Lower lobe of right lung (tissue), 2 donors: ENCODE measurements at places on chromosomes 2 and 18. TPM values are rescaled to one million over a fixed set of nuclear protein-coding genes. Genes with fewer than 3 reads are reported as not detected.

- no peak for DNase-seq
Measured at GRCh38 chr2:190186238-190186637, 123.7 kb upstream of the MSTN start.

GRCh38 chr18:59459369-59460071 lies 100.5 kb upstream of the LMAN1 start:
- DNase-seq: no peak

DNA sequence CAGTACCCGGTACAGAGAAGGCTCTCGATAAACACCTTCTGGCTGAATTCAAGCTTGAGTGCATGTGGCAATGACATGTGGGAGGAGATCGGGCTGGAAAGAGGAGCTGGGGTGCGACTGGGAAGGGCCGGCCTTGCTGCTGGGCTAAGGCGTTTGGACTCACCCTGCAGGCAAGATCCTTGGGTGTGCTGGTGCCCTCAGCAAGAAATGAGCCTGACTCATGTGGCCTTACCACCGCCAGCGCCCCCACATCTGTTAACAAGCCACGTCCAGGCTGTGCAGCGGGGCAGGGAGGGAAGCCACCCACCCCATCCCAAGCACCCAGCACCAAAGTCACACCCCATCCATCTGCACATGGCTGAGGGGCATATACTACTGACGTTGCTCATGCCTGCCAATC lies 1.3 kb downstream of the HS1BP3 start:
- DNase-seq: peak; percentile 51

- DNase-seq: no peak
Measured at GRCh38 chr2:224946895-224947294, 95.4 kb downstream of the DOCK10 start.

GRCh38 chr18:22667616-22668422 lies 250.1 kb upstream of the CTAGE1 start:
- DNase-seq: no peak

- no peak for DNase-seq
Measured at GRCh38 chr2:27408601-27409320, 630 bp downstream of the PPM1G start.

DNA sequence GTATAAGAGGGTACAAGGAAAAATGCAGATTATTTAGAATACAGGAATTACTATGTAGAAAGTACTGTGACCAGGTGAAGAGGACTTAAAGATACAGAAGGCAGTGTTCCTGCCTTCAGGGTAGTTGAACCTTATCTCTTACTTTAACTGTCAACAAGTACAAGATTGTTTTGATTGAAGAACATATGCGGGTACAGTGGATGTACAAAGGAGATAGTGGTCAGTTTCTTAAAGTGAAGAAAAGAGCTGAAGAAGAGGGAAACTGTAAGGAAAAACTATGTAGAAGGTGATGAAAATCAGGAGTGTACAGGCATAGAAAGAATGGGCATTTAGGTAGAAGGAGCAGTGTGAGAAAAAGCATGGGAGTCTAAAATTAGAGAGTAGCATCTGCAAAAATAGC lies 2.2 kb downstream of the RALBP1 start:
- DNase-seq: no peak

GRCh38 chr18:58579561-58580047 lies 49.3 kb downstream of the ALPK2 start:
- DNase-seq: no peak

DNA sequence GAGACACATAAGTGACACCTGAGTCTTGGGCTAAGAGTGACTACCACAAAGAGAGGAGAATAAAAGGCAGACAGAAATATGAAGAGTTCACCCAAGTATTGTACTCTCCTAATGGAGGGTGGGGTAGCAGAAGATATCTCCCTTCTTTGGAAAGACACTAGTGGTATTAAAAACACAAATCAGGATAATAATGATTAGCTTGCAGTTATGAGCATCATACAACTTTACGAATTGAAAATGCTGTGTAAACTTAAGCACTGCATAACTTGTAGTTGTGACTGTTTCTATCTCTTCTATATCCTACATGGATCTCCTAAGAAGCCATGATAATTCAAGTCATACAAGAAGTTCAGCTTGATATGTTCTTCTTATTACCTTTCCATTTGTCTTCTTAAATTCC lies 38.1 kb upstream of the CDH20 start:
- no peak for DNase-seq

- DNase-seq: no peak
Measured at GRCh38 chr2:199989822-199990221, 34.4 kb downstream of the MAIP1 start.

DNA sequence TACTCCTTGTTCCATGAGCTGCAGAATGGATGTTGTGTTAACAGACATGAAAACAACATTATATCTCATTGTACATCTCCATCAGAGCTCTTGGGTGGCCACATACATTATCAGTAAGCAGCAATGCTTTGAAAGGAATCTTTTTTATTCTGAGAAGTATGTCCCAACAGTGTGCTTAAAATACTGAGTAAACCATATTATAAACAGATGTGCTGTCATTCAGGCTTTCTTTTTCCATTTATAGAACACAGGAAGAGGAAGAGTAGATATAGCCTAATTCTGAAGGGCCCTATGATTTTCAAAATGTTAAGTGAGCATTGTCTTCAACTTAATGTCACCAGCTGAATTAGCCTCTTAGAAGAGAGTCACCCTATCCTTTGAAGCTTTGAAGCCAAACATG lies 44.3 kb upstream of the CABYR start:
- no peak for DNase-seq

GRCh38 chr2:118657466-118657865 lies 190.0 kb downstream of the EN1 start:
- no peak for DNase-seq

GRCh38 chr2:50116096-50117010 lies 915.6 kb downstream of the NRXN1 start:
- no peak for DNase-seq

GRCh38 chr18:49304751-49305150 lies 155.7 kb downstream of the DYM start:
- no peak for DNase-seq

DNA sequence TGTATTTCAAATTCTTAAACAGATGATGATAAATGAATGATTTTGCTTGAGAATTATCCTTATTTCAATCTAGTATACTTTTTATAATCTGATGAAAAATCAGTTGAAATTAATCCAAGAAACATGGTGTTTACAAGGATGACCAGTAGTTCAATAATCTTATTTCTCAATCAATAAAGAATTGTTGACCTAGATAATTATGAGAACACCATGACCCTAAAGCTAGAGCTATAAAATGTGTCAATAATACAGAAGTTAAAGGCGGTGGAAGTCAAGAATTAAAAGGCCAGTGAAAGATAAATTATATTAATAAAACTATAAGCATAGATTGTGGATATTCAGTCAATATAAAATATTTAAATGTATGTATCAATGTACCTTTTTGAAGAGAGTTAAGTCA lies 667.4 kb upstream of the GCFC2 start:
- no peak for DNase-seq

DNA sequence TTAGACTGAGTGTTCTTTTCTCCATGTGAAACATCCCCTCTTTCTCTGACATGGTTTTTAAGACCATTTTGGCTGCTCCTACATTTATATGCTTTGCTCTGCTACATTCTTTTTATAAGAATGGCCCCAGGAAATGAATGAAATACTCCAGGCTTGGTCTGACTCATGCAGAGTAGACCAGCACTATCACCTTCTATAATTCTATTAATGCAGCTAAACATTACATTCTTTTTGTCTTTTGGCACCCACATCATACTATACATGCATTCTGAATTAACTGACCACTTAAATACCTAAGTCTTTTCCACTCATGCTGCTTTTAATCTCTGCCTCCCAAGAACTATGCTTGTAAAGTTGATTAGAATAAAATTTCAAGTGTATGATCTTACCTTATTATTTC lies 94.1 kb downstream of the AAK1 start:
- DNase-seq: no peak

DNA sequence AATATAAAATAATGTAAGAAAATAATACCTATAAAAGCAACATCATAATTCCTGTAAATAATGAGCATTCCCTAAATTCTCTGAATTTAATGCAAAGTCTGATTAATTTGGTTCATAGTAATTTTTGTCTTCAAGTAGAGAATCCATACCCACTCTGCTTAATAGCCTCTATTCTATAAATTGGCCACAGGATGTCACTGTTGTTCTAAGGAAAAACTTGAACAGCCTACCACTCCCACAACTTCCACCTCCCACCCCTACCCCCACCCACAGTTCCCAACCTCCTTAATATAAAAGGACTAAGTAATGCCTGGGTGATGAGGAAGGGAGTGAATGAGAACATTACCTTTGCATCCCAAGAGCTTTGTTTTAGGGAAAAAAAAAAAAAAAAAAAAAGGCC lies 27.2 kb upstream of the BBS5 start:
- no peak for DNase-seq

DNA sequence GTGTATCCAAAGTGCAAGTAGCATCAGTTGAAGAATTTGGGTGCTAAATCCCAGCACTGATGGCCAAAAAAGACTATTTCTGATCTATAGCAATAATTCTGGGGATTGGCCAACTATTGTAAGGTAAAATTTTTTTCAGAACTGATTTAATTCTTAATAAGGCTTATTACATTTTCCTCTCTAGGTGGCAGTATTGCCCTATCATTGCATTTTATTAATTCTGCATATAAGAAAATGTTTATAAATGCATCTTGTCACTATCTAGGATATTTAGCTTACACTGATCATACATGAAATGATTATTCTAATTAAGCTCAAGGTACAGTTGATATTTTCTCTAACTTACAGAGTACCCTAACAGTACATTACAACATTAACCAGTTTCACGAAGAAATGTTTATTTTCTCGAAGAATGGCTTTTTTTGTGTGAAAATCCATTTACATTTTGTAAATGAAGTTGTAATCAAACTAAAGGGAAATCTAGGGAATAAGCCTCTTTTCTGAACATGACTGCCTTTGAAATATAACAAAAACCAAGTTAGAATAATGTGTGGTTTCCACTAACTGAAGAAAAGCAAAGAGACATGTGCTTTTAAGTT lies 11.0 kb downstream of the TTN start:
- no peak for DNase-seq

DNA sequence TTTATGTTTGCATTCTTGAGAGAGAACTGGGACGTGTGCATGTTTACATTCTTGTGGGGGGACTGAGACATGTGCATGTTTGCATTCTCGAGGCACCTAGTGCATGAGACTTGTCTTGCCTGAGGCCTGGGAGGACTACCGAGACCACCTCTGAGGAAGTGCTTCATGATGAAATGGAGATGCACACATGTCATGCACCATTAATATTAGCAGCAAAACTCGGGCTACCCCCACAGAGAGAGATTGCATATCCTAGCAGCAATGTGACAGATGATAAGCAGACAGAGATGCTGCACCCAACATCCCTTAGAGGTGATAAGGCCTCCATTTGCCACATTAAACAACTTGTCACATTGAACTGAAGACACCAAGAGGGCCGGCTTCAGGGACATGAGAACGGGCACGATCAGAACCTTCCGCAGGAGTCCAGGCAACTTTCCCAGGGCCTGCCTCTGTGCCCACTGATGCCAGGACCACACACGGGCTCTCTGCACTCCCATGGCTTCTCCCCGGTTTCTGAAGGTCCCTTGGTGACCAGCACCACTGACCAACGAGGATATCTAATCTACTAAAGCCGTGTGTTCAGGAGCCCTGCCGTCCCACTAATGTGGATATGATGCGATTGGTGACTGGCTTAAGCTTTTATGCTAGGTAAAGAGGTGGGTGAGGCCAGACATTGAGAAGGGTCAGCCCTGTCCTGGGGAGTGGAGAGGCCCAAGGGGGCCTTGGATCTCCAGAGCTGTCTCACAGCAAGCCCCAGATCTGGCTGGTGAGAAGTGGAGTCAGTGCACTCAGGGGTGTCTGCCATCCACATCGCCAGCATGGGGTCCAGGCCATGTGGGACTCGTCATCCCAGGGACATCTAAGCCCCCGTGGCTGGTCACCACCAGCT lies 208.3 kb downstream of the NDUFA10 start:
- DNase-seq: no peak

DNA sequence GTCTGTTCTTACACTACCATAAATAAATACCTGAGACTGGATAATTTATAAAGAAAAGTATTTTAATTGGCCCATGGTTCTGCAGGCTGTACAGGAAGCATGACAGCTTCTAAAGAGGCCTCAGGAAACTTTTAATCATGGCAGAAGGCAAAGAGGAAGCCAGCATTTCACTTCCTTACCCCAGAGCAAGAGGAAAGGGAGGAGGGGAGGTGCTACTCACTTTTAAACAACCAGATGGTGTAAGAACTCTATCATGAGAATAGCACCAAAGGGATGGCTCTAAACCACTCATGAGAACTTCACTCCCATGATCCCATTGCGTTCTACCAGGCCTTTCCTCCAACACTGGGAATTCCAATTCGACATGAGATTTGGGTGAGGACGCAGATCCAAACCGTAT lies 344.4 kb upstream of the SLC39A10 start:
- no peak for DNase-seq

DNA sequence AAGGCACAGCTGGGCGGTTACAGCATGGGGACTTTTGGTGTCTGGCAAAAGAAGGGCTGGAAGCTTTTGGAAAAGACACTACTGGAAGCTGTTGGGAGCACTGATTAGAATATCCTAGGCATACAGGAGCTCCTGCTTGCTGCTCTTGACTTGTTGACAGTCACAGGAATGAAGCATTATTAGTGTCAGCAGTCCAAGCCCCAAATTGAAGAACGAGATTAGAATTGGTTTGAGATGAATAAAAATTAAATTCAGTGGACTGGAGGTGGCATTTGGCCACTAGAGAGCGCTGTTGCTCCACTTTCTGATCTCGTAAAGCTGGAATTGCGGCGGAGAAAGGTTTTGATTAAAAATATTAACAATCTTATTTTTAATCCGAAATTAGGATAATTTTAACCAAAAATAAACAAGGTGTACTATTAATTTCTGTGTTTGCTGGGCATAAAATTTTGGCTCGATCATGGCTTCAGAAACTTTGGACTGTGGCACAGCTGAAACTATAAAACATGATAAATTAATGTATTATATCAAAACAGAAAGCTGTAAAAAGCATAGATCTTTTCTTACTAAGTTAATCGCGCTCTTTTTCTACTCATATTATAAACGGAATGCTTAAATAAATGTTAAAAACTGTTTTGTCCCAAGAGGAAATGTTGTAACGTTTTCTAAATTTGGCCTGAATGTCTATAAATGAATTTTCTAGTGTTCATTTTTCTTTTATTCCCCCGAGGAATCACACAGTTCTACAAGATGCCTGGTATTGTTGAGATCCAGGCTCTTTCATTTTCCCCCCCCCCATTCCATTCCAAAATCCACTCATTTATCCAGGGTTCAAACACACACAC lies 2.4 kb upstream of the HOXD8 start:
- no peak for DNase-seq

GRCh38 chr18:76483780-76484179 lies 11.3 kb downstream of the ZNF516 start:
- no peak for DNase-seq

VIT gene
- total RNA-seq: 4.2 TPM

PROKR1 gene
- not detected for total RNA-seq

FAM136A gene
- 19.5 TPM for total RNA-seq

BMP10 gene
- 0.24 TPM for total RNA-seq

NTSR2 gene
- not detected for total RNA-seq

BAZ2B gene
- total RNA-seq: 97.4 TPM

UGT1A7 gene
- not detected for total RNA-seq

VWA3B gene
- 7.9 TPM for total RNA-seq

ZBTB7C gene
- total RNA-seq: 15.0 TPM

APLF gene
- 5.8 TPM for total RNA-seq

INHA gene
- not detected for total RNA-seq

PPP1R1C gene
- total RNA-seq: 2.9 TPM

ANKRD30B gene
- not detected for total RNA-seq

UPP2 gene
- total RNA-seq: not detected

HOXD8 gene
- total RNA-seq: 2.3 TPM

ADAM23 gene
- total RNA-seq: 2.5 TPM
